Effector CD8-positive, alpha-beta T cell (primary cell): ENCODE measurements at places on chromosomes 6 and 20.

DNA sequence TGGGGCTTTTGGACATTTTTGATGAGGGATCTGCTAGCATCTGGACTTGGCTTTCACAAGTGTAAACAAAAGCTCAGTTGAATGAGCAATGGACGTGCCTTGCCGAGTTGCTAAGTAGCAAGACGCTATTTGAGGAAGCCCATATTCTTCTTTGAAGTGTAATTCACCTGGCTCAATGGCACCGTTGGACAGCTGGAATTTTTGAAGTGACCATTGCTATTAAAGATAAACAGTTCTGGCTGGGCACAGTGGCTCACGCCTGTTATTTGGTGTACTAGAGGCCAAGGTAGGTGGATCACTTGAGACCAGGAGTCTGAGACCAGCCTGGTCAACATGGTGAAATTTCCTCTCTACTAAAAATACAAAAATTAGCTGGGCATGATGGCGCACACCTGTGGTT lies 88.8 kb upstream of the SOX4 start:
- no peak for DNase-seq

GRCh38 chr6:139644821-139645220 lies 270.4 kb upstream of the CITED2 start:
- no peak for DNase-seq

- DNase-seq, result no peak
Observed at GRCh38 chr20:16946097-16946496, 197.9 kb downstream of the OTOR start.

DNA sequence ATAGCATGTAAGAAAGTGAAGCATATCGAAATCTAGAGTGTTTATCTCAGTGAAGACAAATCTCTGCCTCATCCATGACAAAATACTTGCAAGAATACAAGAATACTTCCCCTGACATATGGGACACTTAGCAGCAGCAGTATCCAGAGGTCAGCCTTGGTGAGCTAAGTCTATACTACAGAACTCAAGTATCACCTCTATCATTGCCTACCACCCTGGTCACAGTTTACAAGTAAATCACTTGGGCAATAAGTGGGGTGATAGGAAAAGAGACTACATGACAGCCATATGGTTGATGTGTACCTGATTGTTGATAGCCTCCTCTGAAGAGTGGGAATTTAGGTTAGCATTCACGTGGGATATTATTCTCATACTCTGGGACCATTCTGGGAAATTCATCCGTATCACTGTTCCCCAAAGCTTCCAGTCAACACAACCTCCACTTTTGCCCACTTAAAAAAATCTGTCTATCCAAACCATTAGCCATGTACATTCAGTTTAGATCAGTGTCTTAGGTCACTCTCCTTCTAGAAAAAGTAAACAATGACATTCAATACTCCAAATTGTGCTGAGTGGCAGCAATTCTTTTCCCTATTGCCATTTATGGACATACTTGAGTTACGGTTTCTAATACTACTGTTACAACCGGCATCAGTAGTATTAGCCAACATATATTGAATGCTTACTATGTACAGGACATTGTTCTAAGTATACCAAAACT lies 118.2 kb upstream of the PRSS16 start:
- no peak for DNase-seq

- no peak for DNase-seq
Observed at GRCh38 chr6:37530297-37530696, 30.6 kb upstream of the CCDC167 start.
